Astrocyte of the cerebellum (primary cell): ENCODE measurements at places on chromosomes 16 and 17.
A peak's percentile ranks its signal among the peaks of the same experiment; 100 is the strongest.

- DNase-seq, result no peak
Observed at GRCh38 chr17:69710926-69711325, 296.4 kb downstream of the MAP2K6 start.

DNA sequence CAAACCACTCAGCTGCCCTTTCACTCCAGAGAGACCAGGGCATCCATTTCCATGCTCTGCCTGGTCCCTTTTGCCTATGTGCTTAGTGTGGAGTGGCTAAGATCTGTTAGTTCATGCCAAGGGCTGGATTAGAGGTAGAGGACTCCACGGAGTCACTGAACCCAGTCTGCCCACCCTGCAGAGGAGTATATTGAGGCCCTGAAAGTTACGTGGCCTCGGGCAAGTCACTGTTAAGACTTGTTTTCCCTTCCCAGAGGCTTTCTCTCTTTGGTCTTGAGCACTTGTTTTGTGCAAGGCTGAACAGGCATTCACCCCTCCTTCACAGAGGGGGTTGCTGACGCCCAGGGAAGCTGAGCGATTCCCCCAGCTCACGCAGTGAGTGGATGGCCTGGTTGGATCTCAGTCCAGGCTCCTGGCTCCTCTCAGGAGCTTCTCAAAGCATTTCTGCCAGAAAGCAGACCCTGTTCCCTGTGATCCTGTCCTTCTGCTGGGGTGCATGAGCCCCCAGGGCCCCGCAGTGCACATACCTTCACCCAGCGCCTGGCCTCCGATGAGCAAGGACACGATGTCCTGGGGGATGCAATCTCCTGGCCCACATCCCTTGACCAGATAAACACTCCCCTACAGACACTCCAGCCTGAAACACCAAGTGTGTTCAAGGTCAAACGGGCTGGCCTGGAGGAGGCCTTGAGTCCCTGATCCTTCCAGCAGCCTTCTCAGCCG lies 153.4 kb upstream of the GSE1 start:
- no peak for DNase-seq

GRCh38 chr16:85654251-85655095 lies 34.3 kb downstream of the GINS2 start:
- no peak for DNase-seq

GRCh38 chr16:71351558-71351901 lies 7.0 kb upstream of the CALB2 start:
- no peak for DNase-seq

DNA sequence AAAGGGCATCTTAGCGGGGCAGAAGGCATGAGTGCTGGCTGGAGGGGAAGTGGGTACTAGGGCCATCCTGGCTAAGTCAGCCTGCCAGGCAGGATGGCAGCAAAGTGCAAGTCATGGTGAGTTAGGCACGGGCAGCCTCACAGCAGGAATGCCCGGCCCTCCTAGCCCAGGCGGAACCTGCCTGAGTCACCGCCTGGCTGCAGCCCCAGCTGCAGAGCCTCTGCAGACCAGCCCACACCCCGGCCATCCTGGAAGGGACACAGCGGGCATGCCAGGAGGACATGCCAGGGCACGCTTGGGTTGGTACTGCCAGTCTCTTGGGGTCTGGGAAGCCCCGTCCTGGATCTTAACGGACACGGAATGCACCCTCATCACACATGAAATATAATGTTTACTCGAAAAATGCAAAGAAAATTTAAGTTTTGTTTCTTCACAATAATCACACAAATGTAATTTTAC lies 5.0 kb upstream of the ALDH3A1 start:
- no peak for DNase-seq

DNA sequence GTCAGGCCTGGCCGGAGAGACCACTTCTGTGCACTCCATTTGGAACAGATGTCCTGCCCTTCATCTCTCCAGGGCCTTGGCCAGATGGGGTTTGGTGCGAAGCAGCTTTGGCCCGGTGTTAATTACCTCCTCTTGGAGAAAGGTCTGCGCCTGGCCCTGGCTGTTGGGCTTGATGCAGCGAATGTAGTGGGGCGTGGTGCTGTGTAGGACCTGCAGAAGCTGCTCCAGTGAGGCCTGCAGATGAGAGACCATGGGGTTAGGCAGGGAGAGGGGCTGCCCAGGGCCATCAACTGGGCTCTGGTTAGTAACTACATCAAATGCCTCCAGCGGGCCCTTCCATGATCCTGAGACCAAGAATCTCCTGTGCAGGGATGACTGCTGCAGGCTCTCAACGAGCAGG lies 18.7 kb downstream of the ZNHIT3 start:
- no peak for DNase-seq

GRCh38 chr17:62631936-62632924 lies 4.8 kb downstream of the MRC2 start:
- no peak for DNase-seq

DNA sequence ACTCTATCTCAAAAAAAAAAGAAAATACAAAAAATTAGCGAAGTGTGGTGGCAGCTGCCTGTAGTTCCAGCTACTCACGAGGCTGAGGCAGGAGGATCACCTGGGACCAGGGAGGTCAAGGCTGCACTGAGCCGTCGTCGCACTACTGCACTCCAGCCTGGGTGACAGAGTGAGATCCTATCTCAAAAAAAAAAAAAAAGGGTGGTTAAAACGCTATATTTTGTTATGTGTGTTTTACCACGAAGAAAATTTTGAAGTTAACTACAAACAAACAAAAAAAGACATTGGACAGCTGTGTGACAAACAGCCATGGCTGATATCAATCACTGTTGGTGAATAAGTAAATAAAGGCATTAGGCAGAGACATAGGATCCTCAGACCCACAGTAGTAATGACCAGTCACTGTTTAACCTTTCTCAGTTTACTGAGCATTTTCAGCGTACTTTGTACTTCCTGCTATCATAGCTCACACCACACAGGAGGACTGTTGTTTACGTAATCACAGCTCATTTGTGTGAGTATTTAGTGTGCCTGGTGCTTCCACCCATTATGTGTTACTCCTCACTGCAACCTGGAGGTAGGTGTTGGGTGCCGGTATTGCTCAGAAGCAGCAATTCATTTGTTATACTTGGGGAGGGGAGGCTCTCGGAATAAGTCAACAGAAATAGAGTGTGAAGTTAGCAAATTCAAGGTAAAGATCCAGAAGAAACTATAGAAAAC lies 55.4 kb downstream of the COPRS start:
- DNase-seq, result no peak

- DNase-seq, result peak; percentile 93
Observed at GRCh38 chr16:48126801-48127644, 28.8 kb downstream of the ABCC12 start.

DNA sequence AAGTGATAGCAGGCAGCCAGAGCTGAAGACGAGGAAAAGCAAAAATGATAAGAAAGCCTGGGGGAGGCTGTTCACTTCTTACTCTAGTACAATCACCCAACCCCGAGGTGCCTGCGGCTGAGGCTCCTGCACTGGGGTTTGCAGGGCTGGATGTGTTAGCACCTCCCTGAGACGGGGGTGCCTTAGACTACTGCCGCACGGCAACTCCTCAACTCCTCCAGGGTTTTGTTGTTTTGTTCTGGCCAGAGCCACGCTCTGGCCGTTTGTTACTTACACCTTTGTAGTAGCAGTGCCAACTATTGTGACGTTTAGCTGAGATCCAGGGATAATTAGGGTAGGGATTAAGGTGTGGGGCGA lies 51.5 kb downstream of the LDHD start:
- no peak for DNase-seq

- no peak for DNase-seq
Observed at GRCh38 chr17:48720266-48721008, 1.9 kb downstream of the PRAC1 start.

GRCh38 chr16:56625140-56625942 lies at the start of gene MT1E:
Gene MT1E (plus strand): TSS chr16:56625781. CDS start chr16:56625852, 71 bp downstream.
- DNase-seq, result no peak

GRCh38 chr17:67577429-67578141 lies 140.2 kb upstream of the NOL11 start:
- DNase-seq, result no peak

DNA sequence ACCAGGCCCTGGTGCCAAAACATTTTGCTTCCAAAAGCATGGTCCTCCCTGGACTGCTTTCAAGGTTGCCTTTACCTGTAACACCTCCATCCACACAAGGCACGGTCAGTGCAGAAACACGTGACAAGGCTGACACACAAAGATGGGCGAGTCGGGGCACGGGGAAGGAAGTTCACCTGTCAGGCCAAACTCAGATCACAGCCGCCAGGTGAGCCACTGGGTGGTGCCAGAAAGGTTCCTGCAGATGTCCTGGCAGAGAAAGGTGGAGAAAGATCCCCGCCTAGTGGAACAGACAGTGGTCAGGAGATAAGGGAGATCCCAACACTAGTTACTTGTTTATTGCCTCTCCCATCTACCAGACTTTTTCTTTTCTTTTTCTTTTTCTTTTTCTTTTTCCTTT lies 155.3 kb downstream of the AIPL1 start:
- DNase-seq, result no peak
